Natural killer cell (primary cell): ENCODE measurements at places on chromosomes 2 and 18.

- DNase-seq, result no peak
Measured at GRCh38 chr2:41521211-41521610, 526.6 kb upstream of the PKDCC start.

DNA sequence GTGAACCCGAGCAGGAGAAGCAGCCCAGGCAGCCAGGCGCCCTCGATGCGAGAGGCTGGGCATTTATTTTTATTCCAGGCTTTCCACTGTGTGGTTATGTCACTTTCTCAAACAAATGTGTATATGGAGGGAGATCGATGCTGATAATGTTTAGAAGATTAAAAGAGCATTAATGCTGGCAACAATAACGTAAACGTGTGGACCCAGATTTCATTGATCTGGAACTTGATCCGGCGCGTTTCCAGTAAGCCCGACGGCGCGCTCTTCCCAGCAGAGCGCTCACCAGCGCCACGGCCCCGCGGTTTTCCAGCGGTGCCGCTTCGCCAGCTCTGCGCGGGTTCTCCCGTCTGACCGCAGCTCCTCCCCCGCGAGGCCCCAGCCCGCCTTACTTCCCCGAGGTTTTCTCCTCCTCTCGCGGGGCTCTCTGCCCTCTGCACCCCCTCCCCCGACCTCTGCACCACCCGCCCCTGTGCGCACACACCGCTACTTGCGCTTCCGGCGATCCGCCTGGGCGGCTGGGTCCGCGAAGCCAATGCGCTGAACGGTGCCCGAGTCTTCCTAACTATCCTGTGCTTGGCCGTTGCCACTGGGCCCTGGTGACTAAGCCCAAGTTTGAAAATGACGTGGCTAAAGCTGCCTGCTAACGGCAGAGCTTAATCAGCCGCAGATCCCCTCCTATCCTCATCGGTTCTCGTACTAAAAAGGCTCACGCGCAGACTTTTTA, 6.1 kb downstream of the ONECUT2 start:
- no peak for DNase-seq

- no peak for DNase-seq
Measured at GRCh38 chr18:28399781-28400362, 222.9 kb upstream of the CDH2 start.

- DNase-seq, result no peak
Measured at GRCh38 chr18:36309436-36310391, 12.2 kb downstream of the FHOD3 start.

DNA sequence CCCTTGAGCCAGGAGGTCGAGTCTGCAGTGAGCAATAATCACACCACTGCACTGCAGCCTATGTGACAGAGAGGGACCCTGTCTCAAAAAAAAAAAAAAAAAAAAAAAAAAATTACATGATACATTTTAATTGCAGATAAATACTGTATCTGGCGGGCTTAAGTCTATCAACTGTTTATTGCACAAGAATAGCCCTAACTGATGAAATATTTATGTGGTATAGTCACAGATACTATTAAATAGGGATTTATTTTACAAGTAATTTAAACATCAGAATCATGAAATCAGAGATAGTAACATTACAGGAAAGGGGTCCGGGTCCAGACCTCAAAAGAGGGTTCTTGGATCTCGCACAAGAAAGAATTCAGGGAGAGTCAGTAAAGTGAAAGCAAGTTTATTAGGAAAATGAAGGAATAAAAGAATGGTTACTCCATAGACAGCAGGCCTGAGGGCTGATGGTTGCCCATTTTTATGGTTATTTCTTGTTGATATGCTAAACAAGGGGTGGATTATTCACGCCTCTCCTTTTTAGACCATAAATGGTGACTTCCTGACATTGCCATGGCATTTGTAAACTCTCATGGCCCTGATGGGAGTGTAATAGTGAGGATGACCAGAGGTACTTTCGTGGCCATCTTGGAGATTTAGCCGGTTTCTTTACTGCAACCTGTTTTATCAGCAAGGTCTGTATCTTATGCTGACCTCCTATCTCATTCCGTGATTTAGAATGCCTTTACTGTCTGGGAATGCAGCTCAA, 166.6 kb downstream of the PMAIP1 start:
- no peak for DNase-seq

- DNase-seq, result no peak
Measured at GRCh38 chr2:191463790-191464189, 214.1 kb upstream of the NABP1 start.

DNA sequence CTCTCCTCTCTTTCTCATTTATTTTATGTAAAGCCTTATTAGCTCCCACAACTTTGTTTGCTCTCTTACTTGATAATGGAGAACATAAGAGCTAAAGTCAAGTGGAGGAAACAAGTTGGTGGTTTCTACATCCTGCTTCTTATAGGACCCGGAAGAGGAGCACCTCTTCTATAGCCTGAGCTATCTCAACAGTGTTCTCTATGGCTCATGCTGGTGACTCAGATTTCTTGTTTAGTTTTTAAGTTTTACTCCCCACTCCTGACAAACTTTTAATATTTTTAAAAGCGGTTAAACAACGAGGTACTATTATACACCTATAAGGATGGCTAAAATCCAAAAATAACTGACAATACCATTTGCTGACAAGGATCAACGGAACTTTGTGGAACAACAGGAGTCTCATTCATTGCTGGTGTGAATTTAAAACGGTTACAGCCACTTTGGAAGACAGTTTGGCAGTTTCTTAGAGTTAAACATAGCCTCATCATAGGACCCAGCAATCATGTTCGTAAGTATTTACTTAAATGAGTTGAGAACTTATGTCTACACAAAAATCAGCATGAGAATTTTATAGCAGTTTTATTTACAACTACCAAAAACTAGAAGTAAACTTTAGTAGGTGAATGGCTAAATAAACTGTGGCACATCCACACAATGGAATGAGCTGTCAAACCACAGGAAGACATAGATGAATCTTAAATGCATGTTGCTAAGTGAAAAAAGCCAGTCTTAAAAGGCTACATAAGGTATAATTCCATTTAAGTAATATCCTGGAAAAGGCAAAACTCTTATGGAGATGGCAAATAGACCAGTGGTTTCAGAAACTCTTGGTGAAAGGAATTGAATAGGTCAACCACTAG, 12.7 kb upstream of the CDC42EP3 start:
- DNase-seq, result no peak

DNA sequence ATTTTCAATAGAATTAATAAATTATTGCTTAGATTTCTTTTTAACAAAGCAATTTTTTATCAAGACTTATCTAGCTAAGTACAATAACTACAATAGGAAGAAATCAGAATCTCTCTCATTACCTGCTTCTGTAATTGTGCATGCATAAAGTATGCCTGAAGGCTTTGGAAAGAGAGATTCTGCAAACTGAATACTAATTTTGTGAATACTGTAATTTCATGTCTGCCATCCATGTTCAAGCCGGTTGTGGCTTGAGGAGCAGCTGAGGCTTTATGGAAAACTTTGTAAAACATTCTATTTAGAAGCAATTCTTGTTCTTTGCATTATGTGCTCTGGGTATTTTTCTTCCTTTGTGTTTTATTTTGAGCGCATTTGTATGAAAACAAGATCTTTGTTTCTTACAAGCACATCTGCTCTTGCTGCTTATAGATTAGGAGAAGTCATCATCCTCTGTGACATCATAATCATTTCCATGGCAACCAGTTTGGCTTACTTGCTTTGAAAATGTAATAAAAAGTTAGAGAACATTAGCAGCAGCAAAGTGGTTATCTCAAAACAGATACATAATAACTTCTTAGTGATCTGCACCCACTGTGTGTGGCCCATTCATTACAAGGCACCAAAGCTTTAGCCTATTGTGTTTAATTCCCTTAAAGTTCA, 16.0 kb upstream of the IKZF2 start:
- no peak for DNase-seq
